Activated CD4-positive, CD25-positive, alpha-beta regulatory T cell treated with anti-CD3 and anti-CD28 coated beads, Interleukin-2, amount 50 U/mL, for 72 hours (primary cell): ENCODE measurements at places on chromosomes 5 and 9.

DNA sequence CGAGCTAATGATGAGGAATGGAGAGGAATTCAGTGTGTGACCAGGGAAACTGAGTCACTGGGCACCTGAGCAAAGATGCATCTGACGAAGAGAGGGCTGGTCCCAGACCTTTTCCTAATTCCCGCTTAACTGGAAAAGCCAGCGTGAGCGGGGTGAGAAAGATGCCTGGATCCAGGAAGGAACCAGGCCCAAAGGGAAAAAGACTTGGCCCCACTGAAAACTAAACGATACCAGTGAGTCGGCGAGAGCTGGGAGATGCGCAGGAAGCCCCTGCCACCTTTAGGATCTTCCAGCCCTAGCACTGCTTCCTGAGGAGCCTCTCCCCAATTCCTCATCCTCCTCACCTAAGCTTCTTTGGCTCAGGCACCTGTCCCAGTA, 499 bp upstream of the FCHSD1 start:
- DNase-seq: no peak

GRCh38 chr9:111937301-111937700, 40.7 kb downstream of the UGCG start:
- no peak for DNase-seq

- no peak for DNase-seq
Observed at GRCh38 chr5:174844971-174845370, 120.6 kb downstream of the MSX2 start.

DNA sequence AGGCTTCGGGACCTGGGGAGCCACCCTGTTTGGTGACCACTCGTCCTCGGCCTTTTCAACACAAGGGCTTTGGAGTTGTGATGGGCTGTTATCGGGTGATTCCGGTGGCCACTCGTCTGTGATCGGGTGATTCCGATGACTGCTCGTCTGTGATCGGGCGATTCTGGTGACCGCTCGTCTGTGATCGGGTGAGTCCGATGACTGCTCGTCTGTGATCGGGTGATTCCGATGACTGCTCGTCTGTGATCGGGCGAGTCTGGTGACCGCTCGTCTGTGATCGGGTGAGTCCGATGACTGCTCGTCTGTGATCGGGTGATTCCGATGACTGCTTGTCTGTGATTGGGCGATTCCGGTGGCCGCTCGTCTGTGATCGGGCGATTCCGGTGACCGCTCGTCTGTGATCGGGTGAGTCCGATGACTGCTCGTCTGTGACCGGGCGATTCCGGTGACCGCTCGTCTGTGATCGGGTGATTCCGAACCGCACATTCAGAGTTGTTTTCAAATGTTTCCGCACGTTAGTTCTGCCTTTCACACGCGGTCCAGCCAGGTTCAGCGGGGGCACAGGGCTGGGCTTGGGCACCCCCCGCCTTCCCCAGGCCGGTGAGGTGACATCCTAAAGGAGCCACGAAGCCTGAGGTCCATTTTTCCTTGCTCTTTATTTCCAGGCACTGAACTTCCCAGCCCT, 30.3 kb downstream of the TPPP start:
- DNase-seq: peak; percentile 24

GRCh38 chr9:103997856-103998370, 96.2 kb upstream of the SMC2 start:
- no peak for DNase-seq

GRCh38 chr5:142726188-142726731, 40.4 kb upstream of the FGF1 start:
- DNase-seq: no peak

GRCh38 chr5:79853676-79854418, 137.2 kb downstream of the MTX3 start:
- no peak for DNase-seq

DNA sequence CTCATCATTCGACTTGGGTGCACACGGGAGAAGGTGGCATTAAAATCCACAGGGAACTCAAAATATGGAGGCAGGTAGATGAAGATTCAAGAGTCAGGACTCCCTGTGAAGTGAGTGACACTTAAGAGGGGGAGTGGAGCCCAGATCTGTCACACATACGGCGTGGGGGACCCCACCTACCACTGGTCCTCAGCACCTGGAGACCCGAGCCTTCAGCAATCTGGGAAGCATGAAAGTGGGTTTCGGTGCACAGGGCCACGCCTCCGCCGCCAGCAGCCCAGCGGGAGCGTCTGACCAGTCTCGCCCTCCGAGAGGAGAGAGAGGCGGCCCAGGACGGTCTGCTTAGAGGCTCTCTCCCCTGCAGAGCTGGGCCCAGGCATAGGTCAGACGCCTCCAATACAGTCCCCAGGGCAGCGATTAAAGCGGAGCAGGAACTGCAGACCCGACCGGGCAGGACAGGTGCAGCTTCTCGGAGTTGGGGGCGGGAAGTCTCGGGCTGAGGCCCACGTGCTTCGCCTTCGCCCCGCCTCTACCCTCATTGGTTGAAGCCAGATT, 639 bp upstream of the SLC2A8 start:
- no peak for DNase-seq

DNA sequence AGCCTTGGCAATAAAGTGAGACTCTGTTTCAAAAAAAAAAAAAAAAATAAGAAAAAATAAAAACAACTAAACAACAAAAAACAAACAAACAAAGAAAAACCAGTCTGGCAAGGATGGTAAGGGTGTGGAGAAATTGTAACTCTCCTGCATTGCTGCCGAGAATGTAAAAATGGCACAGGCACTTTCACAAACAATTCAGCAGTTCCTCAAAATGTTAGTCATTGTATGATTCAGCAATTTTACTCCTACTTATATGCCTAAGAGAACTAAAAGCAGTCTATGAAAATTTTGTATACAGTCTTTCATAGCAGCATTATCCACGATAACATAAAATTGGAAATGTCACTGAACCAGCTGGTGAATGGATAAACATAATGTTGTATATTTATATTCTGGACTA, 280.4 kb downstream of the CDH9 start:
- no peak for DNase-seq

DNA sequence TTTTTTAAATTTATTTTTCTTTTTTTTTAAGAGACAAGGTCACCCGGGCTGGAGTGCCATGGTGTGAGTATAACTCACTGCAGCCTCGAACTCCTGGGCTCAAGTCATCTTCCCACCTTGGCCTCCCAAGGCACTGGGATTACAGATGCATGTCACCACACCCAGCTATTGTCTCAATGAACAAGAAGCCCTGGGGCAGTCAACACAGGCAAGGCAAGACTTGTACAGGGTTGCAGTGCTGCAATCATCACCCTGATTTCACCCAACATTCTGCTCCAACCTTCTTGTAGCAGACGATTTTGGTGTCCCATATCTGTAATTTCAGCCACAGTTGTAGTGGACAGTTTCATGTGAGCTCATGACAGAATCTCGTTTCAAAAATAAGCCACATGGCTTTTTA, 205.8 kb upstream of the KIF2A start:
- DNase-seq: no peak

DNA sequence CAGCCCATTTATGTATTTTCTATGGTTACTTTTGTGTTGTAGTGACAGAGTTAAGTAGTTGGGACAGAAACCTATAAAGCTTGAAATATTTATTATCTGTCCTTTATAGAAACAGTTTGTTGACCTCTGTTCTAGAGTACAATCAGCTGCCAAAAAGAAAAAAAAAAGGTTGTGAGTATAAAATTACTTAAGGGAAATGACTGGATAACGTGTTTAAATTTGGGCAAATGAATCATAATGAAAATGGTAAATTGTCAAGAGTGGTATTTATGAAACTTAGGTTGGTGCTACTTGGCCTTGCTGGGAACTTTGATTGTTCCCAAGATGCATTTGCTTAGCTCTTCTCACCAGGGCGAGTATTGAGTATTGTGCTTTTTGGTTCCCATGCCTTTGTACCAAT, 70.2 kb upstream of the IL6ST start:
- DNase-seq: no peak
